ENCODE measurements at places on chromosomes 7 and 10. TPM values are rescaled to one million over a fixed set of nuclear protein-coding genes. Genes with fewer than 3 reads are reported as not detected.

GRCh38 chr10:28677888-28678686 lies 766 bp downstream of the BAMBI start:
- H3K4me1 ChIP-seq: peaks cover 6% of the 10 kb centered on the region
- no peaks in the 10 kb centered on the region for H3K36me3 ChIP-seq
- H3K4me3 ChIP-seq: peak overlapping the region; percentile 98
- H3K27ac ChIP-seq: peak overlapping the region; percentile 85

DNA sequence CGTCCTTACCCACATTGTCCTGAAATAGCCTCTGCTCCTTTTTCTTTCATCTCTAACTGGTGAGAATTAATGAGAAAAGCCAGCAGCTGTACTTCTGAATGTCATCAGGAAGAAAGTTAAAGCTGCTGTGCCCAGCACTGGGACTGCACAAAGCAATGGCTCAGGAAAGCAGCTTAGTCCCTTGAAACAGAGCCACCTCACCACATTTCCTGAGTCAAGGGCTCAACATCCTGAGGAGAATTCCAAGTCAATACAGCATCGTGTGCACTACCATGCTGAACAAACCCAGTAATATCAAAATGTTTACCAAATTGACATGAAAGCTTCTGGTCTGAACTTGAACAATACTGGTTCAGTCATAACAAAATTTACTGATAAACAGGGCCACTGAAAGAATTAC lies 140.1 kb downstream of the KMT2E start:
- H3K27ac ChIP-seq: no peak overlapping the region
- H3K27me3 ChIP-seq: no peaks in the 10 kb centered on the region
- DNase-seq: no peak
- H3K36me3 ChIP-seq: no peaks in the 10 kb centered on the region
- H3K4me1 ChIP-seq: no peaks in the 10 kb centered on the region

DNA sequence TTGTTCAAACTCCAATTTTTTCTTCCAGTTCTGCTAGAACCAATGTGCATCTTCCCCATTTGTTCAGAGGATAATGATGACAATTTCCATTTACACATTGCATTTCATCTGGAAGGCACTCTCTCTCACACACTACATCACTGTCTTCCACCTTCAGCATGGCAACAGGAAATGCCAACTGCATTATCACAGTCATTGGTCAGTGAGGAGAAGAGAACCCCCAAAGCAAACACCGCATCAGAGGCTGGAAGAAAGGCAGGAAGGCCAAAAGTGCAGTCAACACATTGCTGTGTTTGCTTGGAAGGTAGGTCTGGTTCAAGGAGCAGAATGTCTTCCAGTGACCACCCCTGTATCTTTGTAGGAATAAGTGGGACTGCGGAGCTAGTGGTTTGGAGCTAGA lies 192.2 kb upstream of the RHOBTB1 start:
- no peaks in the 10 kb centered on the region for H3K36me3 ChIP-seq
- no peak for DNase-seq
- H3K27me3 ChIP-seq: no peaks in the 10 kb centered on the region
- no peaks in the 10 kb centered on the region for H3K4me1 ChIP-seq
- no peak overlapping the region for H3K27ac ChIP-seq
- no peak overlapping the region for H3K4me3 ChIP-seq

DNA sequence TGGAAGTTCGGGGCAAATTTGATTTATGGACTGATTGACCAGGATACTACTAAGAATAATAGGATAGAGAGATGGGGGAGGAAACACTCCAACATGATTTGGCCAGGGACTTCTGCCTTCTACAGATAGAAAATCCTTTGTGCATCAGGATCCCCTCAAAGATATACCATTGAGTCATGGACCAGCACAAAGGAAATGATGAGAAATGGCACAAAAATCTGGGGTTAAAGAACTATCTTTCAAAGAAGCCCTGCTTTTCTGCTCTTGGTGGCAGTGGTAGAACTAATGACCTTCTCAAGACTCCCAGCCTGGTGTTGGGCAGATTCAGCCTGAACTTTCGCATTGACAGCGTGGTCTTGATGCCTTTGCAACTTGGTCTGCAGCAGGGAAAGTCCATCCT lies 27.6 kb upstream of the LAMB1 start:
- H3K36me3 ChIP-seq: no peaks in the 10 kb centered on the region
- H3K27me3 ChIP-seq: no peaks in the 10 kb centered on the region
- no peaks in the 10 kb centered on the region for H3K4me1 ChIP-seq
- DNase-seq: no peak
- H3K27ac ChIP-seq: peak overlapping the region; percentile 59

DNA sequence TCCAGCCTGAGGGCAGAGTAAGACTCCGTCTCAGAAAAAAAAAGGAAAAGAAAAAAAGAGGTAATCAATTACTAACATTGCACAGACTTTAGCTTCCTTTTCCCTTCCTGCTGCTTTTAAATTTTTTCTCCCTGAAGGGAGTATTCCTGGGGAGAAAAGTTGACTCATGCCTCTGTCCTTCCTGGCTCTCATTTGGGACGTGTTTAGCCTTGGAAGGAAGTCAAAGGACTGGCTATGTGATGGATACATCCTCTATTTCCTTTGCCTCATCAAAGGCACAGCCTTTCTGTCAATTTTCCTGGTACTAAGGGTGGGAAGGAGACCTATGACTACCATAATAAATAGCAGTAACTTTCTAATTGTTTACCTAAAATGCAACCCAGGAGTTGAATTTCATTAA lies 77.6 kb downstream of the ITGA8 start:
- H3K36me3 ChIP-seq: peaks cover 55% of the 10 kb centered on the region
- no peak overlapping the region for H3K4me3 ChIP-seq
- H3K27ac ChIP-seq: peak overlapping the region; percentile 16
- no peak for DNase-seq
- H3K4me1 ChIP-seq: no peaks in the 10 kb centered on the region

DNA sequence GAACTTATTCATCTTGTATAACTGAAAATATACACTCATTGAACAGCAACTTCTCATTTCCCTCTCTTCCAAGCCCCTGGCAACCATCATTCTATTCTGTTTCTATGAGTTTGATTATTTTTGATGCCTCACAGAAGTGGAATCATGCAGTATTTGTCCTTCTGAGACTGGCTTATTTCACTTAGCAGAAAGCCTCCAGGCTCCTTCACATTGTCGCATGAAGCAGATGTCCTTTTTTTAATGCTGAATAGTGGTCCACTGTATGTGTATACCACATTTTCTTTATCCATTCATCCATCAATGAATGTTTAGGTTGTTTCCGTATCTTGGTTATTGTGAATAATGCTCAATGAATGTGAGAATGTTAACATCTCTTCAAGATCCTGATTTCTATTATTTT lies 238.2 kb upstream of the KLF14 start:
- no peaks in the 10 kb centered on the region for H3K36me3 ChIP-seq
- H3K4me1 ChIP-seq: peaks cover 13% of the 10 kb centered on the region
- no peaks in the 10 kb centered on the region for H3K27me3 ChIP-seq

GRCh38 chr7:32586291-32587221 lies 91.3 kb downstream of the AVL9 start:
- H3K27ac ChIP-seq: peak overlapping the region; percentile 31
- H3K36me3 ChIP-seq: peaks cover 45% of the 10 kb centered on the region
- DNase-seq: no peak
- no peaks in the 10 kb centered on the region for H3K27me3 ChIP-seq
- H3K4me1 ChIP-seq: peaks cover 3% of the 10 kb centered on the region
- no peak overlapping the region for H3K4me3 ChIP-seq

GRCh38 chr7:42494736-42495135 lies 257.7 kb upstream of the GLI3 start:
- peaks cover 6% of the 10 kb centered on the region for H3K4me1 ChIP-seq
- H3K27ac ChIP-seq: no peak overlapping the region
- H3K27me3 ChIP-seq: no peaks in the 10 kb centered on the region
- no peaks in the 10 kb centered on the region for H3K36me3 ChIP-seq
- no peak for DNase-seq

- peaks cover 6% of the 10 kb centered on the region for H3K4me1 ChIP-seq
- DNase-seq: no peak
- H3K36me3 ChIP-seq: peaks cover 31% of the 10 kb centered on the region
- no peak overlapping the region for H3K4me3 ChIP-seq
- H3K27ac ChIP-seq: no peak overlapping the region
Measured at GRCh38 chr7:23523486-23524075, 8.2 kb downstream of the TRA2A start.

GRCh38 chr10:44294726-44295412 lies 90.0 kb downstream of the CXCL12 start:
- DNase-seq: no peak
- H3K4me3 ChIP-seq: no peak overlapping the region
- H3K27ac ChIP-seq: peak overlapping the region; percentile 82
- no peaks in the 10 kb centered on the region for H3K36me3 ChIP-seq
- H3K4me1 ChIP-seq: peaks cover 6% of the 10 kb centered on the region

DNA sequence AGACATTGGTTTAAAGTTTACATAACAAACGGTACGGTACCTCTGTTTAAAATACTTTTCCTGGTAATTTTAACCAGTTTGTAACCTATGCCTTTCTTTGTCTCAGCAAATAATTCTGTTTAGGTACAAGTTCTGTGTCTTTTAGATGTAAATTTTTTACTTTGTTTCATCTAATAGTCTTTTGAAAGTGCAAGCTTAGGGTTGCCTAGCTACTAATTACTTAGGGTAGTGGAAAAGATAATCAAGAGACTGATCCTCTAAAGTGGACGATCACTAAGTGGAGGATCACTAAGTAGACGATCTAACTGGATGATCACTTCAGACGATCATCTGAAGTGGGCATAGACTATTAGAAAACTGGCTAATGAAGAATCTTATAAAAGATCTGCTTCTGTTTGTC lies 16.1 kb upstream of the FKBP9 start:
- peaks cover 25% of the 10 kb centered on the region for H3K4me1 ChIP-seq
- H3K27me3 ChIP-seq: no peaks in the 10 kb centered on the region
- peak overlapping the region; percentile 88 for H3K27ac ChIP-seq
- peak overlapping the region; percentile 92 for H3K4me3 ChIP-seq
- no peaks in the 10 kb centered on the region for H3K36me3 ChIP-seq

- H3K27me3 ChIP-seq: no peaks in the 10 kb centered on the region
- no peak overlapping the region for H3K4me3 ChIP-seq
- no peaks in the 10 kb centered on the region for H3K36me3 ChIP-seq
- no peak for DNase-seq
Measured at GRCh38 chr7:47217570-47218360, 364.1 kb downstream of the TNS3 start.

DNA sequence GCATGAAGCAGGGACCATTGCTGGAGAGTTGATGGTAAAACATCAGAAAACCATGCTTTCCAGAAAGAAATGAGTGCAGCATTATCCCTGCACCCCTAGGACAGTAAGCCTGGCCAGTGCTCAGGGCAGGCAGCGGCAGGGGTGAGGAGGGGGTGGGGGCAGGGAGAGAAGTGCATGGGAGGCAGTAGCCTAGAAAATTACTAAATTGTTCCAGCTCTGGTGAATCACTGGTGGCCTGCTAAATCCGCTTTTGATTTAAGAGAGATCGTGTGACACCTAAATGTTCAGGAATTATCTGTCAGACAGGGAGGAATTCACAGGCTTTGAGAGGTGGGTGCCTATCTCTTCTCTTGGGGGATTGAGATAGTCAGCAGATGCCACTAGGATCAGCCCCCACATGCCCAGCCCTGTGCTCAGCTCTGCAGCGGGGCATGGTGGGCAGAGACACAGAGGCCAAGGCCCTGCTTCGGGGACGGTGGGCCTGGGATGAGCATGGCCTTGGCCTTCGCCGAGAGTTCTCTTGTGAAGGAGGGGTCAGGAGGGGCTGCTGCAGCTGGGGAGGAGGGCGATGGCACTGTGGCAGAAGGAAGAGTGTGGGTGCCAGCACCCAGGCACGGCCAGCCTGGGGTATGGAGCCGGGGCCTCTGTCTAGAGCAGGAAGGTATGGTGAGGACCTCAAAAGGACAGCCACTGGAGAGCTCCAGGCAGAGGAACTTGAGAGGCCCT lies 5.0 kb upstream of the AQP1 start:
- H3K4me1 ChIP-seq: peaks cover 58% of the 10 kb centered on the region
- H3K4me3 ChIP-seq: no peak overlapping the region
- no peaks in the 10 kb centered on the region for H3K27me3 ChIP-seq
- DNase-seq: no peak

DNA sequence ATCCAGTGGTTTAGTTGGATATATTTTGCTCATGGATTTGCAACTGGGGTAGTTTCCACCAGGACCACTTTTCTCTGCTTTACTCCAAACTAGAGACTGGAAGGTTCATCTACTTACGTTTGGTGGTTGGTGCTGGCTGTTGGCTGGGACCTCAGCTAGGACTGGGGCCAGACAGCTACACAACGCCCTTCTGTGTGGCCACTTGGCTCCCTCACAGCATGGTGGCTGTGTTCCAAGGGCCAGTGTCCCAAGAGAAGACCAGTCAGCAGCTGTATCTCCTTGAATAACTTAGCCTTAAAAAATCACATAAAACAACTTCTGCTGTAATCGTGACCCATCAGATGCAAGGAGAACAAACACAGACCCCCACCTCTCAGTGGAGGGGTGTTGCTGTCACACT lies 4.2 kb upstream of the KCNH2 start:
- no peak for DNase-seq
- H3K27ac ChIP-seq: no peak overlapping the region
- no peak overlapping the region for H3K4me3 ChIP-seq
- H3K4me1 ChIP-seq: peaks cover 7% of the 10 kb centered on the region
- peaks cover 10% of the 10 kb centered on the region for H3K27me3 ChIP-seq

DNA sequence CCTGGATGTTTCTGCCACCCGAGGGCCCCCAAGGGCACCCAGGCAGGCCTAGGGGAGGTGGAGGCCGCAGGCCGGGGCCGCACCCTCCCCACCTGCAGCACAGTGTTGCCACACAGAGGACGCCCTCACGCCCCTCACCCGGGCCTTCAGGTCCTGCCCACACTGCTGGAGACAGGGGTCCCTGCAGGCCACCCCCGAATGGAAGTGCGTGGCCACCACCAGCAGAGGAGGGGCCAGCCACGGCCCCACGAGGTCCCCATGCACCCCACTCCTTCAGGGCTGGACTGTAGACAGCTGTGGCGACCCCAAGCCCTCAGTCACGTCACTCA lies 35.4 kb downstream of the ADAP1 start:
- no peaks in the 10 kb centered on the region for H3K27me3 ChIP-seq
- H3K4me1 ChIP-seq: no peaks in the 10 kb centered on the region
- DNase-seq: no peak
- no peak overlapping the region for H3K27ac ChIP-seq

GRCh38 chr7:26652401-26653100 lies 211.8 kb downstream of the SKAP2 start:
- H3K27me3 ChIP-seq: no peaks in the 10 kb centered on the region
- DNase-seq: no peak
- H3K27ac ChIP-seq: no peak overlapping the region
- H3K36me3 ChIP-seq: no peaks in the 10 kb centered on the region
- H3K4me3 ChIP-seq: no peak overlapping the region

GRCh38 chr7:120806669-120807068 lies 51.3 kb downstream of the TSPAN12 start:
- H3K27me3 ChIP-seq: no peaks in the 10 kb centered on the region
- no peak for DNase-seq
- H3K4me3 ChIP-seq: no peak overlapping the region
- H3K27ac ChIP-seq: peak overlapping the region; percentile 38
- H3K36me3 ChIP-seq: no peaks in the 10 kb centered on the region

Gene ODAD2
- total RNA-seq: not detected

Gene ZNF727
- total RNA-seq: not detected

Gene ZNF25
- total RNA-seq: 8.9 TPM

Gene KLF14
- total RNA-seq: not detected

Gene MOGAT3
- total RNA-seq: not detected

Gene NEUROG3
- total RNA-seq: not detected

Gene LRRC4
- total RNA-seq: 0.43 TPM

Gene CFAP43
- total RNA-seq: 0.96 TPM

Gene GRID2IP
- total RNA-seq: not detected

Gene PCLO
- 0.11 TPM for total RNA-seq

Gene SEMA3A
- 0.75 TPM for total RNA-seq

Gene CTTNBP2
- 3.0 TPM for total RNA-seq

Gene AGMO
- not detected for total RNA-seq

Gene RET
- total RNA-seq: not detected

Gene SLC26A3
- total RNA-seq: 0.11 TPM

Gene ELFN1
- 7.3 TPM for total RNA-seq

Gene SPDYE11
- not detected for total RNA-seq

Gene MPP7
- 43.9 TPM for total RNA-seq
